ENCODE measurements at places on chromosomes 12 and 14. TPM values are rescaled to one million over a fixed set of nuclear protein-coding genes. Genes with fewer than 3 reads are reported as not detected.

NR4A1 gene
- polyA plus RNA-seq: 36.0 TPM

SYCP3 gene
- not detected for polyA plus RNA-seq

SCN8A gene
- polyA plus RNA-seq: 6.3 TPM

GXYLT1 gene
- polyA plus RNA-seq: 3.1 TPM

GRCh38 chr14:48129472-48129871 lies 454.1 kb upstream of the MDGA2 start:
- no peak for DNase-seq

All from H1 (cell line).